ENCODE measurements at places on chromosomes 7 and 10.
A peak's percentile ranks its signal among the peaks of the same experiment; 100 is the strongest.

- DNase-seq, result no peak
Measured at GRCh38 chr7:121020989-121021969, 32.8 kb downstream of the CPED1 start.

- no peak for DNase-seq
Measured at GRCh38 chr10:89206402-89207180, 526 bp downstream of the CH25H start.

GRCh38 chr10:71840177-71840957 lies 10.7 kb downstream of the PSAP start:
- DNase-seq, result peak; percentile 67

DNA sequence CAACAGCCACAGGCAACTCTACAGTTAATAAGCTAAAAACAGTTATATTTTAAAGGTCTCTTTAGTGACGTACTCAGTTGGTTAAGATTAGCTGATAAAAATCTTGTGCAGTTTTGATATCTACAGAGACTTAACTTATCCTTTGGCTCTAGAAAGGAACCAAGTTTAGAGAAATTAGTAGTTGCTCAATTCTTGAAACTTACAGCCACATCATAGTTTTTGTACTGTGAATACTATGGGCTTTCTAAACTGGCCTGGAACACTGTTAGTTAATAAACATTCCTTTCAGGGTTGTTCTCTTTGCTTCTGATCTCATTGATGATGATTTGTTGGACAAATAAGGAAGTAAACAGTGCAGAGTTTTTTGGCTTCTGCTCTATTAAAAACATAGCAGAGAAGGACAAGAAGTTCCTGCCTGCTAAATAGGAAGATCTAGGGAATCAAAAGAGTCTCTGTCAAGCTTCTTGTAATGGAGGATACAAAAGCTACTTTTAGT lies 73.1 kb downstream of the MKLN1 start:
- no peak for DNase-seq

- DNase-seq, result no peak
Measured at GRCh38 chr7:69367780-69368179, 230.5 kb upstream of the AUTS2 start.

- DNase-seq, result no peak
Measured at GRCh38 chr10:72335394-72336258, 19.1 kb downstream of the DNAJB12 start.

DNA sequence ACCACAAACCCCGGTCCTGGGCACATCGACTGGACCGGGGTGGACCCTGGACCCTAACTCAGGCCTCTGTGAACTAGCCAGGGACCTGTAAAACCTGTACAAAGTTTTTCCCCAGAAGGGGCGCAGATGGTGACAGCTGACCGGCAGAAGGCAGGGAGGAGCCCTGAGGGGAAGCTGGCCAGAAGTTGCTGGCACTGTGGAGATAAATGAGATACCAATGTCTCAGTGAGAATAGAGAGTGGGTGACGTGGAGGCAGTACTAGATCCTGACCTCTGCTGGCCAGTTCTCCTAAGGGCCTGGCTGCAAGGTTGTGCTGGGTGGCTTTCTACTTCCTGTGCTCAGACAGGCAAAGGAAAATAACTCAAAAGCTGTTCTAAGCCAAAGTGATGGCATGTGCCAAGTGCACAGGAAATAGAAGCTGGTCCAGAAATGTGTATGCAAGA lies 10.6 kb upstream of the TSPAN14 start:
- no peak for DNase-seq

GRCh38 chr7:157816086-157816485 lies 479.3 kb downstream of the DNAJB6 start:
- no peak for DNase-seq

GRCh38 chr10:118963933-118964332 lies 65.6 kb upstream of the NANOS1 start:
- no peak for DNase-seq

DNA sequence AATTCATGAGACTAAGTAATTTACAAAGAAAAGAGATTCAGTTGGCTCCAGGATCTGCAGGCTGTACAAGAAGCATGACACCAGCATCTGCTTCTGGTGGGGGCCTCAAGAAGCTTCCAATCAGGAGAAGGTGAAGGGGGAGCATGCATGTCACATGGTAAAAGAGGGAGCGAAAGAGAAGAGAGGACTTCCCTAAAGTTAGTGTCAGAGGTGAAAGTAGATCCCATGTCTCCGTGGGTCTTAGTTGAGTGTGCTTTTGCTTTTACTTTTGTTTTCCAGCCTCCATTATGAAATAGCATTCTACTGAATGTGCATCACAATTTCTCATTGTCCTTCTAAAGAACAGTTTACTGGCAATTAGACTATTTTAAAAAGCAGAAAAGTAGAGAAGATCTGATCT lies 213.6 kb upstream of the FZD1 start:
- DNase-seq, result no peak

- no peak for DNase-seq
Measured at GRCh38 chr10:113023017-113023416, 73.0 kb downstream of the TCF7L2 start.

- DNase-seq, result no peak
Measured at GRCh38 chr7:2212906-2213305, 19.8 kb downstream of the MAD1L1 start.

DNA sequence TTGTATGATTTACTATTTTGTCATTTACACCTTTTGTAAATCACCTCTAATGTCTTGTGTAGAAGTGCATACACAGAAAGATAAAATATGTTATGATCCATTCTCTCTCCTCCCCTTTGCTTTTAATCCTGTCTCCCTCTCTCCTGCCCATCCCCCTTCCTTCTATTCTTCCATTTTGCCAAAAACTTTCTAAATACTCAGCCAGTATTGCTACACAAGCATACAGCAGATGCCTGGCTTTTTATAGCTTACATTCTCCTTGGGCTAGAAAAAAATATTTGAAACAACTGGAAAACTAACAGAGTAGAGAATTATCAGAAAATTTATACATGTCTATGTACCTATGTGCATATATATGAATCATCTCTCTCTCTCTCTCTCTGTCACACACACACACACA lies 308.7 kb upstream of the BMPER start:
- DNase-seq, result no peak

- DNase-seq, result peak; percentile 59
Measured at GRCh38 chr7:95628831-95629439, 32.6 kb upstream of the PDK4 start.
